Posterior cingulate gyrus (tissue), 11 donors: ENCODE measurements at places on chromosomes 12 and 14.
A peak's percentile ranks its signal among the peaks of the same experiment; 100 is the strongest.

- DNase-seq: no peak
These were observed 85.2 kb upstream of the MYF6 start for GRCh38 chr12:80622271-80622670.

- DNase-seq: no peak
These were observed 327.3 kb upstream of the TMTC1 start for GRCh38 chr12:30110958-30111586.

GRCh38 chr12:85575120-85576096 lies 260.8 kb downstream of the RASSF9 start:
- DNase-seq: peak; percentile 17

DNA sequence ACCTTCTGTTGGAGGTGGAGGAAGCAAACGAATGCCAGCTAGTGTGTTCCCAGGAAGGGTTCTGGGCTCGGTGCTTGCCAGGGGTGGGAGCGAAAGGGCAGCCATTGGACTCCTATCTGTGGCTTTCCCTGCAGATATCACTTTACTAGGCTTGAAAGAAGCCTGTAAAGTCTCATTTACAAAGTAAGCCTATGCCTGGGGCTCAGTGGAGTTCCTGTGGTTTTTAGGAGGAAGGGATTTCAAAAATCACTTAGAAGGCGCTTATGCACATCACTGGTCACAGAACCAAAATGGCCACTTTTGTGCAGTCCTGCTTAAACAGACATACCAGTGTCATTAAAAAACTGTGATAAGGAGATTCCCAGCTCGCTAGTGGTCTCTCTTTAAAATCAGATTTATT lies 22.7 kb downstream of the CLMN start:
- no peak for DNase-seq

- no peak for DNase-seq
These were observed 5.1 kb downstream of the RESF1 start for GRCh38 chr12:31964280-31964679.

DNA sequence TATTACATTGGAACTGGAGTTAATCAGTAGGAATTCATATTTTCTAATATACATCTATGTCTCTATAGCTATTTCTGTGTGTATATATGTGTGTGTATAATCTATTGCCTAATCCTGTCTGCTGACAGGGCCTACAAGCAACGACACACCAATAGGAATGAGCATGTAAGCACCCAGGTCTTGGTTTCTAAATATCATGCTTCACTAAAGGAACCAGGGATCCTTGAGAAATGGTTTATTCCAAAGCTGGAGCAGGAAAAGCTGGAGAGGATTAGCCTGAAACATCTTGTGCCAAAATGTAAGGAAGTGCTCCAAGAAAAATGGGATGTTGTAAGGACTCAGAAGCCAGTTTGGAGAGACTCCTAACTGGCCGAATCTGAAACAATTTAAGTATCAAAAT lies 29.3 kb upstream of the LGALS3 start:
- DNase-seq: no peak

- DNase-seq: no peak
These were observed 680 bp downstream of the NECAP1 start for GRCh38 chr12:8082808-8083100.

- DNase-seq: no peak
These were observed 16.4 kb downstream of the HDAC7 start for GRCh38 chr12:47803191-47803875.

DNA sequence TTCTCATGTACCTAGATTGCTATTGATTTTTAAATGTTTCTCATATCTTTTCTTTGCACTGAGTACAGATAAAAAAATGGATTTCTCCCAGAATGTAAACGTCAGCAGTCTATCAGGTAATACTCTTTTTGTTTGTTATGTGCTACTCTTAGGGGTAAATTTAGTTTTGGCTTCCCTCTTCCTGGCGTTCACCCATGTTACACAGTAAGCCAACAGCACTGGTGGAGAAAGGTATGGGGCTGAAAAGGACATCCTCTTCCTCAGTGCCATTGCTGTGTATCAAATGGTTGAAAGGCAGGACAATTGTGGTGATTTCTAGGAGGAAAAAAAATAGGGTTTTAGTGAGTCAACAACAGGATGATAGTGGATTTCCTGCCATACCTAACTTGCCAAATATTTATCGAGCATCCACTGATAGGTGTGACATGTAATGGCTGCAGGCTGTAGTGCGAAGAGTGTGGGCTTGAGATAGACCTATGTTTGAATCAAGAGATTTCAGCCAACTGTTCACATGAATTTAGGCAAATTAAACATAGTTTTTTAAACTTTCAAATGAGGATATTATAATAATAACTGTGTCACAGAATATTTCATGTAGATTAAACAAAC lies 7.5 kb downstream of the KLRF2 start:
- no peak for DNase-seq

DNA sequence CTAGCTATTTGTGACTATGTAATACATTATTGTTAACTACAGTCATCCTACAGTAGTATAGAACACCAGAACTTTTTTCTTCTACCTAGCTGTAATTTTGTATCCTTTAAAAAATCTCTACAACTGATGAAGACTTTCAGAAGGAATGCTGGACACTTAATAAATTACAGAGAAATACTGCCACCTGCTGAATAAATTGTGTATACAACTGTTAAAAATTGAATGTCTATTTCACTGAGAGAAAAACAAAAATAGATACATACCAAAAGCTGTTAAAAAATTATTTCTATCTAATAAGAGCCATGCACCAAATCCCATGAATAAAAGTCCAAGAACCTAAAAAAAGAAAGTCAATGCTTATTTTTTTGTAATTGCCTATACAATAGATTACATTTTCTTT lies 6.6 kb downstream of the TSPAN19 start:
- no peak for DNase-seq

DNA sequence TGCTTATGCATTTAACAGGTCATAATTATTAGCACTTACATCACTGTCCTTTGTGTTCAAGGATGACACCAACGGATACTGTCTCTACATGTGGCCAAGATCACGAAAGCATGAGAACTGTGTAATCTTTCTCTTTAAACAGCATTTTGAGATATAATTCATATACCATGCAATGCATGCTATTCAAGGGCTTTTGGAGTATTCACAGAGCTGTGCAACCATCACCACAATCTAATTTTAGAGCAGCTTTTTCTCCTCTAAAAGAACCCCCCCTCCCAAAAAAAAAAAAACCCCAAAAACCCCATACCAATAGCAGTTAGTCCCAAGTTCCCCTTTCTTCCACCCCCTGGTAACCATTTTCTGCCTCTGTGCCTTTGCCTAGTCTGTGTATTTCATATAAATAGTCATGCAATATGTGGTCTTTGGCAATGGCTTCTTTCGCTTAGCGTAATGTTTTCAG lies 60.6 kb downstream of the SPRING1 start:
- DNase-seq: no peak

DNA sequence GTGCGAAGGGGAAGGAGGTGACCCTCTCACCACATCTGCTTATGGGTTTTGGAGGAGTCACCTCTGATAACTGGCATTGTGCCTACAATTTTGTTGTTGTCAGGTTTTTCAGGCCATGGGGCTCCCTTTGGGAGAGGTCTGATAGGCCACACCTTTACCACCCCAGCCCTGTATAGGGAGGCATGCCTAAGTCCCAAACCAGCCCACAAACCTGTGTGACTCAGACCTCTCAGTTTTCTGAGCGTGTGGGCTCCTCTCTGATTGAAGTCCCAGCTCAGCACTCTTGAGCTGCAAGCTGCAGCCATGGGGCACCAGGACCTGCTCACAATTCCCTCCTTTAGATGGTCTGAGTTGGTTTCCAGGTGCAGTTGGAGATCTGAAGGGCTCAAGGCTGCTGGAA lies 1429.3 kb upstream of the TMEM132C start:
- DNase-seq: no peak

- no peak for DNase-seq
These were observed 8.7 kb downstream of the MTERF2 start for GRCh38 chr12:106978035-106978800.

GRCh38 chr14:91352053-91352452 lies 65.6 kb downstream of the CCDC88C start:
- no peak for DNase-seq

DNA sequence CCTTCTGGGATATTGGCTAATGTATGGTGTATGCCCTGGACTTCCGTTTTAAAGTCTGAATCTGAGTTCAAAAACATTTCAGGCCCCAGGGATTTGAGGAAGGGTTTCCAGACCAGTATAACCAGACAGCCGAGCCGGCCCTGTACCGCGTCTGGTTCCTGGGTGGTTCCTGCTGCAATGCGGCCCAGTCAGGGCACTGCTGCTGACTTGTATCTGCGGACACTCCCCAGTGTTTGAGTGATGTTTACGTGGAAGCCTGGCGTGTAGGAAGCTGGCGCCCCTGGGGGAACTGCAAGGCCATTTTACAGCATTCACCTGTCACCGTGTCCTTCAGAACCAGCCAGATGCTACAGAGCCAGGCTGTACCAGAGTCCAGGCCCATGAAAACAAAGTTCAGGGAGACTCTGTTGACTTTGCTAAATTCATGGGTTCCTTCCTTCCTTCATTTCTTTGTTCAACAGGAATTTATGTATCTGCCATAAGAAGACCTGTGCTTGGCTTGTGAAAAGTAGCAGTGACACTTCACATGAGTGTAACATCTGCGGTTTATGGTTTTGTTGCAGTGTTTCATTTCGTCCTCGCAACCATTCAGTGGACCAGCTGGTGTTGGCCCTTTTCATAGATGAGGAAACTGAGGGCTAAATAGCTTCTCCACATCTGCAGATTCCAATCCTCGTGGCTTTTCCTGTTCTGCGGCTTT lies 16.8 kb downstream of the EML1 start:
- no peak for DNase-seq

- DNase-seq: no peak
These were observed 103.1 kb upstream of the MDM1 start for GRCh38 chr12:68435299-68435637.

- DNase-seq: no peak
These were observed 36.8 kb upstream of the GPR68 start for GRCh38 chr14:91281346-91281745.

- DNase-seq: no peak
These were observed 55.1 kb upstream of the PIK3C2G start for GRCh38 chr12:18206198-18206597.

- no peak for DNase-seq
These were observed 206.0 kb upstream of the DIO3 start for GRCh38 chr14:101355284-101355683.

GRCh38 chr14:104638927-104639450 lies 34.4 kb upstream of the TMEM179 start:
- no peak for DNase-seq

GRCh38 chr14:54881761-54882401 lies 20.7 kb downstream of the GCH1 start:
- DNase-seq: no peak

- DNase-seq: no peak
These were observed 6.4 kb upstream of the CCDC60 start for GRCh38 chr12:119328111-119328510.

- DNase-seq: no peak
These were observed 5.1 kb upstream of the MAGOHB start for GRCh38 chr12:10618338-10618987.

- DNase-seq: no peak
These were observed 90.8 kb downstream of the SLC38A1 start for GRCh38 chr12:46177837-46178608.

DNA sequence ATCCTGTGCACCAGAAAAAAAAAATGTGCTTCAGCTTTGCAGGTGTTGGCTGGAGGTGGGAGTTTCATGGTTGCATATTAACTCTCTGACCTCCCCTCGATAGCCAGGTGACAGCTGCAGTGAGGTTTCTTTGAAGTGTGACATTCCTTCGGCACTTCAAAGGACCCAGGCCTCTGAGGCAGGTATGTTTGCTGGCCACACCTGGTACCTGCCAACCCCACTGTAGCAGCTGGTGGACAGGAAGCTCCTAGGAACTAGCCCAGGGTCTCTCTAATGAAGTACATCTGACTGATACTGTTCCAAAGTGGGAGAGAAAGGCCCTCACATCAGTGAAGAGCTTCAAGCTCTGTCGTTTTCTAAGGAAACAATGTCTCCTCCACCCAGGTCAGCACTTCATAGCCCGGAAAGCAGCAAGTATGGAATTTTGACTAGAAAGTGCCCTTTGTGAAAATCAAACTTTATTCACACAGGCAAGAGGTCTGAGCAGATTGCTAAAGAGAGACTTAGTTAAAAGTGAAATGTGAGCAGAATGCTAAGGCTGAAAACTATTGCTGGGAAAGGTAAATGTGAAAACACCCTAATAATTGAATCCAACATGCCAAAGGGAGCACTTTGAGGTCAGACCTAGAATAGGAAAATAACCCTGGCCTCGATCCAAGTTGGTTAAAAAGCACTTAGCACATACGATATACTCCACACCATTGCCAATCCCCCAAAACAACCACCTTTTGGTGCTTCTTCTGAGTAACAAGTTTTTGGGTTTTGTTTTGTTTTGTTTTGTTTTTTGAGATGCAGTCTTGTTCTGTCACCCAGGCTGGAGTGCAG lies 71.3 kb downstream of the PHLDA1 start:
- DNase-seq: no peak

- DNase-seq: no peak
These were observed 311.2 kb downstream of the DUSP6 start for GRCh38 chr12:89041078-89041477.

GRCh38 chr14:104694991-104695659 lies 5.7 kb downstream of the INF2 start:
- DNase-seq: no peak

- DNase-seq: no peak
These were observed 62.7 kb upstream of the JDP2 start for GRCh38 chr14:75365116-75365515.

DNA sequence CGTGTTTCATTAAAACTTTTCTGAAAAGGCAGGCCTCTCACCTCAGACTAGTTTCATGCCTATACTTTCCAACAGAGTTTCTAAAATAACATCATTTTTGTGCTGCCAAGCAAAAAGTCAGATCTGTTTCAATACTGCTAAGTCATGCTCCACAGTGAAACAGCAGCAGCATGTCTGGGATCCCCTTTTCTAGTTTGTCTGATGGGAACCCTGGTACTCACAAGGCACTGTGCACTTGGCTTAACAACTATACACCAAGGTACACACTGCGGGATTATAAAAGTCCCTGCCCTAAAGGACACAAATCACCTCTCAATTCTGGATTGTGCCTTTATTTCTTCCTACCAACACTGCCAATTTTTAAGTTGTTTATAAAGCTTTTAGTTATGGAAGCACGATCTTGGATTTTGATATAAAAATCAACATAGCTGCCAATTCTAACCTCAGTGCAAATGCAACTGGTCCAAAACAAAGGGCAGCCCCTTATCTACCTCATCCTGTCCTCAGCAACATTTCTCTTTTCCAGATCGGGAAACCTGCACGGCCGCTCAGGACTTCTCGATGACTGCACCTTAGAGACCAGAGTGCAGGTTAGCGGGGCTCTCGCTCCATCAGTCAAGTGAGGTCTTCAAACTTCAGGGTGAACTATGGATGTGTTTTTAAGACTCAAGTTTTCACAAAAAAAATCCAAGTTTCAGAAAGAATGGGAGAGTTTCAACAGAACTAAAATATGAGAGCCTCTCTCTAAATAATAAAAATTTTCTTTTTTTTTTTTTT lies 1.7 kb upstream of the EIF5 start:
- no peak for DNase-seq

GRCh38 chr14:28280530-28280929 lies 486.1 kb upstream of the FOXG1 start:
- no peak for DNase-seq

- DNase-seq: no peak
These were observed 26.3 kb upstream of the PTGDR start for GRCh38 chr14:52241087-52241793.

- no peak for DNase-seq
These were observed 40.7 kb downstream of the ELK3 start for GRCh38 chr12:96234591-96235483.
